ENCODE measurements at places on chromosomes 2 and 18.

GRCh38 chr2:8841932-8842331 is 4.5 kb upstream of the KIDINS220 start:
- DNase-seq, result no peak

GRCh38 chr2:45691171-45691999 is 39.9 kb downstream of the PRKCE start:
- no peak for DNase-seq

GRCh38 chr2:72204786-72205503 is 57.3 kb upstream of the CYP26B1 start:
- DNase-seq, result no peak

DNA sequence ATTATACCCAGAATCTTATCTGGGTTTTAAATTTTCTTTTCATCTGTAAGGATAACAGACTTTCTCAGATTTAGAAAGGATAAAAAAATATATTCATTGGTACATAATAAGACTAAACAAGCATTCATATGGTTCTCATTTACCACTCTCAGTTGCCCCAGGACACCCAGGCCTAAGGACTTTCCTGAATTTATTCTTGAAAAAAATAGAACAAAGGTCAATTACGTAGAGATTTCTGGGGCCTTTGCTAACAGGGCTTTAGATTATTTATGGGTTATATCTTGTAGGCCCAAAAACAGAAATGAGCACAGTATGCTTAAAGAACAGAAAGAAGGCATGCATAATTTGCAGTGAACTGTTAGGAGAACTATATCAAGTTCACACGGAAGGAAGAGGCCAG is 269.0 kb upstream of the COL3A1 start:
- no peak for DNase-seq

DNA sequence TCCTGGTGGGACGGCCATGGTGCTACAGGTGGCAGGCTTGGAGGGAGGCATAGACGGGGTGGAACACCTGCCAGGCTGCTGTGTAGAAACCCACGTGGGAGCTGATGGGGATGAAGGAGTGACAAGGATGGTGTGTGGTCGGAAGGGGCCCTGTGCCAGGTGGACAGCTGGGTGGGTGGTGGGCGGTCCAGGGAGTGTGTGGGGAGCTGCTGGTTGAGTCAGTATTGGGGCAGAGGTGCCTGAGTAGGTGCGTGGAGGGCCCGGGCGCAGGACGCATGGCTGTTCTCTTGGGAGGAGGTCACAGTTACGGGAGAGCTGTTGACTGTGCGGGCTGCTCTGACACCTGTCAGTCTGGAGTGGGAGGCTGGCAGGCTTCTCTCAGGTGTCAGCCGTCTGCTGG is 12.6 kb upstream of the D2HGDH start:
- no peak for DNase-seq

GRCh38 chr2:217049422-217049821 is 189.6 kb upstream of the TNP1 start:
- no peak for DNase-seq

GRCh38 chr18:25310045-25310444 is 41.9 kb downstream of the ZNF521 start:
- no peak for DNase-seq

Data from activated CD8-positive, alpha-beta memory T cell treated with anti-CD3 and anti-CD28 coated beads for 1 hour (primary cell).